ENCODE measurements at places on chromosomes 1 and 21. TPM values are rescaled to one million over a fixed set of nuclear protein-coding genes. Genes with fewer than 3 reads are reported as not detected.

GRCh38 chr1:215104283-215104682, 21.7 kb downstream of the KCNK2 start:
- no peaks in the 10 kb centered on the region for H3K27me3 ChIP-seq
- H3K4me1 ChIP-seq = no peaks in the 10 kb centered on the region
- no peaks in the 10 kb centered on the region for H3K36me3 ChIP-seq

- no peaks in the 10 kb centered on the region for H3K36me3 ChIP-seq
- H3K4me3 ChIP-seq = no peak overlapping the region
- DNase-seq = peak; percentile 10
- no peaks in the 10 kb centered on the region for H3K4me1 ChIP-seq
- no peaks in the 10 kb centered on the region for H3K27me3 ChIP-seq
Measured at GRCh38 chr1:97137862-97138514, 416.4 kb downstream of the PTBP2 start.

GRCh38 chr1:110600716-110601115, 5.4 kb downstream of the KCNA2 start:
- no peak for DNase-seq
- no peaks in the 10 kb centered on the region for H3K4me1 ChIP-seq

DNA sequence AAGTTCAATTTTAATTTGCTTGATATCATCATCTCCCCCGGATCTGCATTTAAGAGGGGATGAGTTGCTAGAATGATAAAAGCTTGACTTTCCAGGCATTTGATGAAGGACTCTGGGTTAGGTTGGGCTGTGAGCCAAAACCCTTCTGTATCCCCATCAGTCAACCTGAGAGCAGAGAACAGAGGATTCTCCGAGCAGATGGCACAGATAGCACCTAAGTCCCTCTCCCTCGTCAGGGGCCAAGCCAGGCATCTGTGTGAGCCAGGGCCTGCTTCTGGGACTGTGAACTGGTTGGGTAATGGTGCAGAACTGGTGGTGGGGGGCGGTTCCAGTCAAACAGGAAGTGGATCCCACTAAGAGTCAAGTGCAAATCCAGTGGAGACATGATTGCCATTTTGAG, 205.8 kb downstream of the TNR start:
- no peak overlapping the region for H3K27ac ChIP-seq
- no peak overlapping the region for H3K4me3 ChIP-seq
- no peaks in the 10 kb centered on the region for H3K36me3 ChIP-seq
- no peak for DNase-seq
- H3K27me3 ChIP-seq = peaks cover 20% of the 10 kb centered on the region

DNA sequence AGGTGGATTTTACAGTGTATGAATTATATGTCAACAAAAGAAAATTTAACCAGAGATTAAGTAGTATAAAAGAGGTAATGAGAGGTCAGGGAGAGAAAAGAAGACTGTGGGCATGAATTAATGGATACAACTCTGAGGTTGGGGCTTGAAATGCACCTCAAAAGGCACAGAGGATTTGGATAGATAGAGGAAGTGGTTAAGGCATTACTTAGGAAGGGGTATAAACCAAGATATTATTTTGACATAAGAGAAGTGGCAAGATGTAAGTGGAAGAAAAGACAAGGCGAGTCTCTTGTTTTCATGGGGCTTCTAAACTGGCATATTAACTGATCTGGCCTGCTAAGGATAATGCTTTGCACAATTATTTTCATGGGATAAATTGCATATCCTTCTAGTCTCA, 34.1 kb downstream of the RAP1A start:
- H3K27ac ChIP-seq = no peak overlapping the region
- H3K27me3 ChIP-seq = no peaks in the 10 kb centered on the region
- H3K4me3 ChIP-seq = no peak overlapping the region
- DNase-seq = no peak
- peaks cover 26% of the 10 kb centered on the region for H3K4me1 ChIP-seq
- H3K36me3 ChIP-seq = peaks cover 3% of the 10 kb centered on the region

DNA sequence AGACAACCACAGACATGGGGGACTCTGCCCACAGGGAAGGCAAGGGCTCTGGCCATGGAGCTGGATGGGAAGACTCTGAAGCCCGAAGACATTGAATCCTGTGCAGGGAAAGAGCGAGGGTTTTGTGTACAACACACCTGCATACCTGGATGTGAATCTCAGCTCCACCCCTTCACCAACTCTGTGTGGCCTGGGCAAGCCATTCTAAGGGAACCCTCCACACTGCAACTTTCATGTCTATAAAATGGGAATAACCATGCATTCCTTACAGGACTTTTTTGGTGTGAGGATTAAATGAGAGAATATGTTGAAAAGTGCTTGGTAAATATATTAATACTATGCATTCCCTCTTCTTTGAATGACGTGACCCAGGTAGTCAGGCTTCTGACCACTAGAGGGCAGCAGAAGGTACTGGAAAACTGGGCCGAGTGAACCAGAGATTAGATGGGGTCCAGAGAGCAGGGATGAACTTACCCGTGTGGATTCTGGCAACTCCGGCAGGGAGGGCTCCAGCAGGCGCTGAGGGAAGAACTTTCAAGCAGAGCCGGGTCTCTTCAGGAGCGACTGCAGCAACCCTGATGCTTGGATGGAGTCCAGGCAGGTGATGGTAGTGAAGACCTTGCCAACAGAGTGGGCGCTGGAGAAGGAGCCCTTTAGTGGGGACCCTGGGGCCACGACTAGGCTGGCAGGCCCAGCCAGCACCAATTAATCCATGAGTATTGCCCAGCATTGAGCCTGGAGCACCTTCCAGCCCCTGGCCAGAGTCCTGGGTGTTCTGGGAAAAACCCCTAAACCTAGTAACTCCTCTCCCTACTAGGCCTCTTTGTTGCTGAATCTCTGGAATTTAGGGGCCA, 834 bp upstream of the ELF3 start:
- H3K4me1 ChIP-seq = peaks cover 68% of the 10 kb centered on the region
- H3K27ac ChIP-seq = peak overlapping the region; percentile 97
- peak overlapping the region; percentile 52 for H3K4me3 ChIP-seq
- H3K36me3 ChIP-seq = peaks cover 40% of the 10 kb centered on the region
- H3K27me3 ChIP-seq = no peaks in the 10 kb centered on the region
- peak; percentile 75 for DNase-seq

- no peak overlapping the region for H3K27ac ChIP-seq
- no peaks in the 10 kb centered on the region for H3K4me1 ChIP-seq
- H3K36me3 ChIP-seq = no peaks in the 10 kb centered on the region
Measured at GRCh38 chr1:165875171-165875570, 47.8 kb downstream of the UCK2 start.

DNA sequence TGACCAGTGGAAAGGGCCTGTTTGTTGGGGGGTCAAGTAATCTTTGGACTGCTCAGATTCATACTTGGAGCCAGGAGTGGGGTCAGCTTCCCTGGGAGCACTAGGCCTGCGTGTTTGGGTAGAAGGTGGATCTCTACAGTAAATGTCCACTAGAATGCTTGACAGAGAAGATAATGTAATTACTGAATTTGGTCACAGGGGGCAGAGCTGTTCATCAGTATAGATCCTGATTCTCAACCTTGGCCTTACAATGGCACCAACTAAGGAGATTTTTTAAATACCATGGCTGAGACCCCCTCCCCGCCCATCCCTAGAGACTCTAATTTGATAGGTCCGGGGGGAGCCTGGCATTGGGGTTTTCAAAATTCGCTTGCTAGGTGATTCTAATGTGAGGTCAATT, 217.5 kb upstream of the PLXNA2 start:
- H3K36me3 ChIP-seq = no peaks in the 10 kb centered on the region
- no peak overlapping the region for H3K27ac ChIP-seq
- H3K27me3 ChIP-seq = peaks cover 27% of the 10 kb centered on the region
- H3K4me1 ChIP-seq = no peaks in the 10 kb centered on the region
- H3K4me3 ChIP-seq = no peak overlapping the region

- no peaks in the 10 kb centered on the region for H3K36me3 ChIP-seq
- DNase-seq = no peak
- H3K4me3 ChIP-seq = no peak overlapping the region
- H3K27me3 ChIP-seq = peaks cover 23% of the 10 kb centered on the region
Measured at GRCh38 chr1:57086154-57086553, 120.3 kb upstream of the C8B start.

DNA sequence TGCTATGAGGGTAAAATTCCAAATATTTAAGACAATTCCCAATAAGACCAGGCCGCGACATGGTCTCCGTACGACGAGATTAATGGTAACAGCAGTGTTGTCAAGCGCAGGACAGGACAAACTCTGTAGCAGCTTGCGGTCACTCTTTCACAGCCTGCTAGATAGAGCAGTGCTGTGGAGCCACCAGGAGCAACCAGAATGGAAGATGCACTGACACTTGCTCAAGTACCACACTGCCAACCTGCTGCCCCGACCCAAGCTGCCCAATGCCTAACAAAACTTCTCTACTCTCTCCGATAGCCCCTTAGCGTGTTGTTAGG, 636 bp downstream of the WARS2 start:
- H3K27ac ChIP-seq = peak overlapping the region; percentile 96
- no peaks in the 10 kb centered on the region for H3K27me3 ChIP-seq
- DNase-seq = no peak
- H3K36me3 ChIP-seq = 0 out of 2 replicates have a peak, but pooled peaks cover 6% of the 10 kb centered on the region
- H3K4me1 ChIP-seq = peaks cover 31% of the 10 kb centered on the region
- H3K4me3 ChIP-seq = peak overlapping the region; percentile 75

- H3K27me3 ChIP-seq = no peaks in the 10 kb centered on the region
- H3K4me3 ChIP-seq = no peak overlapping the region
- no peak overlapping the region for H3K27ac ChIP-seq
- no peaks in the 10 kb centered on the region for H3K4me1 ChIP-seq
Measured at GRCh38 chr21:16046656-16047330, 317.0 kb downstream of the USP25 start.

DNA sequence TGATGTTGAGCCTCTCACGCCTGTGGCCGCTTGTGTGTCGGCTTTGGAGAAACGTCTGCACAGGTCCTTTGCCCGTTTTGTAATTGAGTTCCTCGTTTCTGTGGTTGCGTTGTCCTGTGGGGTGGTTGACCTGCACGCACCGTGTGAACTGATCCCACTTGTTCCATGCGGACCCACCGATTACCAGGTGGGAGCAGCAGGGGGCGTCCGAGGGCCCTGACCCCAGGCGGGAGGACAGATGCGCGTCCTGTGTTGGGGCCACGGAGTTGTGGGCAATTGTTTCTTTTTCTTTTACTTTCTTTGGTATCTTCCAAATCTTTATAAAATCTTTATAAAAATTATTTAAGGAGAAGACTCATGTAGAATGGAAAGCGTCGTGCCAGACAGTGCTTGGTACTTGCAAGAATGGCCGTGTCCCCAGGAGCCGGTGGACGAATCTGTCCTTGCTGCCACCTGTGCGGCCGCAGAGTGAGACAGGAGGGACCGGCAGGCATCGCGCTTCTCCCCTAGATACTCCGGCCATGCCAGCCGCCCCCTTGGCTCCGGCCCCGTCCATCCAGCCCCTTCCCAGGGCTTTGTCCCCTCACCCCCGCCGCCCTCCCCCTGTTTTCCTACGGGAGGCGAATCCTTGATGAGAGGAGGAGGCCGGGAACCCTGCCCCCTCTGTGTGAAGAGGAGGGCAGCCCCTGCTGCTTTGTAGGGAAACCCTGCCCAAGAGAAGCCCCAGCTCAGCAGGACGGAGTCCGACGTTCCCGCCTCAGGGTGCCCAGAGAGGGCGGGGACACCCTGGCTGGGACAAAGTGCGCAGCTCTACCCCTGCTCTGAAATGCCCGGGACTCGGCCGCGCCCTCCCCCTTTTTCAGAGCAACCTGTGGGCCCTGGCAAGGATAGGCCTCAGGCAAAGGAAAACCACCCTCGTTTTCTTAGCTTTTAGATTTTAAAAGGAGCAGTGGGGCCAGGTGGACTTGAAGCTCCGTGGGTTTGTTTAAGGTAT, 41.7 kb downstream of the PRKCZ start:
- no peak overlapping the region for H3K4me3 ChIP-seq
- no peaks in the 10 kb centered on the region for H3K4me1 ChIP-seq
- no peaks in the 10 kb centered on the region for H3K27me3 ChIP-seq
- H3K36me3 ChIP-seq = no peaks in the 10 kb centered on the region

DNA sequence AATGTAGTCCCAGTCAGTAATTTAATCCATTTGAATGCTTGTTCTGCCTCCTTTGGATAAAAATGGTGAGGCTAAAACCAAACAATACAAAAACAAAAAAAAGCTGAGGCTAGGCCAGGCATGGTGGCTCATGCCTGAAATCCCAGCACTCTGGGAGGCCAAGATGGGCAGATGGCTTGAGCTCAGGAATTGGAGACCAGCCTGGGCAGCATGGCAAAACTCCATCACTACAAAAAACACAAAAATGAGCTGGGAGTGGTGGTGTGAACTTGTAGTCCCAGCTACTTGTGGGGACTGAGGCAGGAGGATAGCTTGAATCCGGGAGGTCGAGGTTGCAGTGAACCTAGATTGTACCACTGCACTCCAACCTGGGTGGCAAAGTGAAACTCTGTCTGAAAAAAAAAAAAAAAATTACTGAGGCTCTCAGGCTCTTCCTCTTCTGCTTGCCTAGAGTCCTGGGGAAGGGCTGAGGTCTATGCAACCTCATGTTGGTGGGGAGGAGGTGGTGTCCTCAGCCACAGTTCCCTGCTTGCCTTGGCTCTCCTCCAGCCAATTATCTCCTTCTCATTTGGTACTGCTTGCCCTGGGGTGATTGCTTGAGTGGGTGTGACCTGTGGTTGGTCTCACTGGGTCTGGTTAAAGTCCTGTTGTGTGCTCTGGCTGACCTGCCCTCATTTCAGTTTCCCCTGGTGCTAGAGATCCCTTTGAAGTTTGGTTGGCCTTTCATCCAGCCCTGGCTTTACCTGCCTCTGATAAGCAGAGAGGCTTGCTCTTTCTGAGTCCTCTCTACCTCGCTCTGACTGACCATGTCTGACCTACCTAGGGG, 20.9 kb downstream of the S1PR1 start:
- no peaks in the 10 kb centered on the region for H3K27me3 ChIP-seq
- H3K4me1 ChIP-seq = peaks cover 58% of the 10 kb centered on the region
- DNase-seq = peak; percentile 72
- no peaks in the 10 kb centered on the region for H3K36me3 ChIP-seq

DNA sequence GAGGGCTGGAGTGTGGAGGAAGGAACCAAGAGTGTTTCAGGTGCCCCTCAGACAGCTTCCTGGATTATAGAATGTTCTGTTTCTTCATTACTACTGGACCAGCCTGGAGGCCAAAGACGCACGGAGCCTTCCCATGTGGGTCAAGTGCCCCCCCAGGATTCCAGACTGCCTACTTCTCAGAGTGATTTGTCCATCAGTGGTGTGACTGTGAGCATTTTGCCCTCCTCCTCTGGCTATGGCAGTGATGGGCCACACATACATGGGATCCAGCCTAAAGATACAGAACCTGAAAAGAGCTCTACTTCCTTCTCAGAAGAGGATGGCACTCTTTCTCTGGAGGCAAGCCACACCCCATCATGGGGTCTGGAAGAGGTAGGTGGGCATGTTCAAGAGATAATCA, 64.9 kb downstream of the MACF1 start:
- H3K4me3 ChIP-seq = no peak overlapping the region
- H3K36me3 ChIP-seq = no peaks in the 10 kb centered on the region
- no peak overlapping the region for H3K27ac ChIP-seq
- H3K27me3 ChIP-seq = no peaks in the 10 kb centered on the region

- H3K27ac ChIP-seq = no peak overlapping the region
- no peak overlapping the region for H3K4me3 ChIP-seq
- H3K4me1 ChIP-seq = peaks cover 6% of the 10 kb centered on the region
- no peak for DNase-seq
- H3K27me3 ChIP-seq = no peaks in the 10 kb centered on the region
Measured at GRCh38 chr21:36178349-36178748, 21.7 kb downstream of the DOP1B start.

Gene SLC35F3
- total RNA-seq = 6.1 TPM

Gene ATP1B1
- total RNA-seq = 110 TPM

Gene SMYD3
- total RNA-seq = 29.6 TPM

Gene HES2
- total RNA-seq = 2.1 TPM

Gene MTARC1
- 72.5 TPM for total RNA-seq

Gene FAM151A
- not detected for total RNA-seq

Gene PALMD
- total RNA-seq = 1.2 TPM

Gene TMPRSS2
- 0.61 TPM for total RNA-seq

Gene PRKCZ
- total RNA-seq = 36.0 TPM

Gene PRAMEF33
- not detected for total RNA-seq

Gene HMGB4
- not detected for total RNA-seq

Gene GJB3
- 63.0 TPM for total RNA-seq

Gene DNAI4
- total RNA-seq = 12.6 TPM
